ENCODE measurements at places on chromosomes 1 and 21.
A peak's percentile ranks its signal among the peaks of the same experiment; 100 is the strongest.

DNA sequence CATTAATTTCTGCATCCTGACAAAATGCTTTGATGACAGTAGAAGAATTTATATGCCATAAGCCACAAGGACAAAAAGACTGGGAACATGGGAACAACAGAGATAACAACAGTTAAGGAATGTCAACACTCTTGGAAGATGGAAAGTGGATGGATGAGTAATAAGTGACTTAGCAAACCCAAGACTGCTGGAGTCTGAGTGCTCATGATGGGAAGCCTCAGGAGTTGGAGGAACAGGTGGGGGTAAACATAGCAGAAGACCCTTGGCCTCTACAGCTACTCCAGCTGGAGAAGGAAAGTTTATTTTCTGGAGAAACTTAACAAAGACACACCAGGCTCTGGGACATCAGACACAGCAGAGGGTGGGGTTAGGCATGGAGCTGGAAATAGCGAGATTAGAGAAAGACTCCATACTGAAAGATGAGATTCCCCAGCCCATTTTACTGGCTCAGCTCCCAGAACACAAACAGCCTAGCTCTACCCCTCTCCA is 13.6 kb downstream of the G0S2 start:
- no peak for DNase-seq

DNA sequence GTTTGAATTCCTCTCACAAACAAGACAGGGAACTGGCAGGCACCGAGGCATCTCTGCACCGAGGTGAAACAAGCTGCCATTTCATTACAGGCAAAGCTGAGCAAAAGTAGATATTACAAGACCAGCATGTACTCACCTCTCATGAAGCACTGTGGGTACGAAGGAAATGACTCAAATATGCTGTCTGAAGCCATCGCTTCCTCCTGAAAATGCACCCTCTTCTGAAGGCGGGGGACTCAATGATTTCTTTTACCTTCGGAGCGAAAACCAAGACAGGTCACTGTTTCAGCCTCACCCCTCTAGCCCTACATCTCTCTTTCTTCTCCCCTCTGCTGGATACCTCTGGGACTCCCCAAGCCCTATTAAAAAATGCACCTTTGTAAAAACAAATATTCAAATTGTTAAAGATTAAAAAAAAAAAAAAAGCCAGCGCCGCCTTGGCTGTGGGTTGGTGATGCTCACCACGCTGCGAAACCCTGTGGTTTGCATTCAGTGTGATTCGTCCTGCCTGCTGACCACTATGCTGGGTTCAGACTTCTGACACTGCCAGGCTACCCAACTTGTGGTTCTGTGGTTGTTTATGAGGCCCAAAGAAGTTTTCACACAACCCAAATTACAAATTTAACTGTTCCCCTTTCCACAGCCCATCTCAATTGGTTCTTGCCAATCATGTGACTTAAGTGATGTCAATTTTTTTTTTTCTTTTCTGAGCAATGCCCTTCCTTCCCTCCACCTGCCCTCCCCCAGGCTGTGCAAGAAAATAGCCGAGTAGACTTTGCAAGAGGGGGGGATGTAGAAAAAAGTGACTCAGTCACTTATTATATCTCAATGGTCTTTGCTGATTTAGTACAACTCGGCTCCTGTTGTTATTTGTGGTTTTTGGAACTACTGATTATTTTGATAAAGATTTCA is at the start of gene RUNX1:
Gene RUNX1, minus strand, starts transcription at position 597 of the 912 bp plus-strand sequence.
- peak; percentile 64 for DNase-seq

- DNase-seq: peak; percentile 18
Measured at GRCh38 chr1:172818841-172819527, 160.1 kb downstream of the FASLG start.

DNA sequence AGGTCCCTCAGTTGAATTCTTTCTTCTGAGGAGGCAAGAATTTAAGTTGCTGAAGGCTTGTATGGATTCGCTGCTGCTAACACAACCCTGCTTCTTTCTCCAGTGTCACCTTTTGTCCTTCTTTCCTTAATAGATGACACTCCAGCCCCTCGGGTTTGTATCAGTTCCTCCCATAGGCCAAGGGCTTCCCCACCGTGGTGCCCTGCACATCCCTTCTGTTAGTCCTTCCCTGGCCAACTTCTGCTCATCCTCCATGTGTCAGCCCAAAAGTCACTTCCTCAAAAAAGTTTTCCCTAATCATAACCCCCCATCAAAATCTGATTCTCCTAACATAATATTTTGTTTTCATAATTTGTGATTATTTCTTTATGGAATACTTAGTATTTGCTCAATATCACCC is 190.4 kb downstream of the RHOU start:
- DNase-seq: no peak

DNA sequence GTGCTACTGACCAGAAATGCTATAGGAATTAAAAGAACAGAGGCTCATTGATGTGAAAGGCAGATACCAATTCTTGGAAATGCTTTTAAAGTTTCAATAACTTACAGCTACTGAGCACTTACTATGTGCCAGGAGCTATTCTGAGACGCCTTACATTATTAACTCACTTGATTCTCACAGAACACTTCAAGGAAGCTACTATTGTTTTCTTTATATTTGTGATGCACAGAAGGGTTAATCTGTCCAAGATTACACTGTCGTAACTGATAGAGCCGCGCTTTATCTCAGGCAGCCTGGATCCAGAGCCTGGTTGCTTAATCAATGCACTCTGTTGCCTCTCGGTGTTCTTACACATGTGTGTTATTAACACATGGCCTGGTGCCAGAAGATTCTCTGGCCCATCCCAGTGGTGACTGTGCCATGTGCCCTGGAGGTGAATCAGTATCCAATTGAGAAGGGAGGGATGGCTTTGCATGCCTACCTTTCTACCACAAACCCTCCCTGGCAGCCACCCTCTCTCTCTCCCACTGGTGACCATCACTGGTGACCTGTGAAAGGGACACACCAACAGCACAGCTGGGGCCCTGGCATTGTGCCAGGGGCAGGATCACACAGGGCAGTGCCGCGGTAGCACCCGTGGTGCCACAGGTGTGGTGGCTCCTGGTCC is 8.8 kb downstream of the FMO1 start:
- no peak for DNase-seq

DNA sequence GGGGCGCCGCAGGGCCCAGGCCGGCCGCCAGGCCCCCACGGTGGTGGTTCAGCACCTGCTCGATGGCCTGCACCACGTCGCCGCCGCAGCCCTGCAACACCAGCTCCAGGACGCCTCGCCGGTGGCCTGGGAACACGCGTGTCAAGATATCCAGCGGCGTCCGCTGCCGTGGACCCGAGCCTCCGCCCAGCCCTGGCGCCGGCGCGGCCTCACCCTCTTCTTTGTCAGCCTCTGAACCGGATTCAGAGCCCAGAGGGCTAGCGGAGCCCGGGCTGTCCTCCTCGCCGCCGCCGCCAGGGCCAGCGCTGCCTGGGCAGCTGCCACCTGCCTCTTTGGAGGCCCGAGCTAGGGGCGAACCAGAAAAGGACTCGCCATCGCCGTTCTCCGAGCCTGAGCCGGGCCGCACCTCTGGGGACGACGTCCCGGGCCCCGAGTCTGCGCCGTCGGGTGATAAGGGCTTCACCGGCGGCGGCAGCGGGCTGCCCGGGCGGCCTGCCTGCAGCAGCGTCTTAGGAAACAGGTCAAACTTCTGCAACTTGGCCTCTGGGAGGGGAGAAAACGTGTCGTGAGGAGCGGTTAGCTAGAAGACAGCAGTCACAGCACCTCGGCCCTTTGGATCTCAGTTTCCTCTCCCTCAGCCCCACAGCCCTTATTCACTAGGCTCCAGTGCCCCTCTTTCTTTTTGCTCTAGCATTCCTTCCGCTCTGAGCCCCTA is 3.9 kb downstream of the DMRTA2 start:
- no peak for DNase-seq

DNA sequence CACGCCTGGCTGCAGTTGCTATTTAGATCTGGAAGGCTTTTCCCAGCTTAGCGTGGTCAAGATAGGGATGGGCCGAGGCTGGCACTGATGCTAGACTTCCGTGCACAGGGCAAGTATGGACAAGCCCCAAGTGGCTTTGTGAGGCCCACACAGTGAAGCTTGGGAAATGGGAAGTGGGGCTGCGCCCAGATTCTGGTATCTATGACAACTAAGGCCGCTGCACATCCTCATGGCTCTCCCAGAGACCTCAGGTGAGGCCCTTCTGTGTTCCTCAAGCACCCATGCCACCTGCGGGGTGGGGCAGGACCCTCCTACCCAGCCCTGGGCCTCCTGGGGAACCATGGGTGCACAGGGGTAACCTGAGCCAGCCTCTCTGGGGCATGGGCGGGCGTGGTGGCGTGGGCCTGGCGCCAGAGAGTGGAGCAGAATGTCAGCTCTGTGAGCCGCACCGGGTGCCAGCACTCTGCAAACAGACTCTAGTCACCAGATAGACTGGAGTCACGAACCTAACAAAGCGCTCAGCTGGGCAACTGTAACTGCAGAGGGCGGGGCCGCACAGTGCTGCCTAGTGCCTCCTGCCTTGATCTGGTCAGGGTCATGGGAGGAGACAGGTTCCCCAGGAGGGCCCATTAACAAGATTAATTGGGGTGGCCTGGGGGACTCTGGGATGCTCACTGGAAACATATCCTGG is 46.4 kb downstream of the ELF3 start:
- no peak for DNase-seq

Measured in CD4-positive, alpha-beta T cell (primary cell).